Cortex of kidney (tissue), 1 donor: ENCODE measurements at places on chromosomes 13 and 19.

GRCh38 chr19:9847087-9847671 lies 12.1 kb downstream of the PIN1 start:
- DNase-seq, result no peak

- DNase-seq, result no peak
These were observed 10.8 kb downstream of the CLN5 start for GRCh38 chr13:77002590-77003190.

GRCh38 chr13:40152922-40153321 lies 497.5 kb downstream of the COG6 start:
- DNase-seq, result no peak

DNA sequence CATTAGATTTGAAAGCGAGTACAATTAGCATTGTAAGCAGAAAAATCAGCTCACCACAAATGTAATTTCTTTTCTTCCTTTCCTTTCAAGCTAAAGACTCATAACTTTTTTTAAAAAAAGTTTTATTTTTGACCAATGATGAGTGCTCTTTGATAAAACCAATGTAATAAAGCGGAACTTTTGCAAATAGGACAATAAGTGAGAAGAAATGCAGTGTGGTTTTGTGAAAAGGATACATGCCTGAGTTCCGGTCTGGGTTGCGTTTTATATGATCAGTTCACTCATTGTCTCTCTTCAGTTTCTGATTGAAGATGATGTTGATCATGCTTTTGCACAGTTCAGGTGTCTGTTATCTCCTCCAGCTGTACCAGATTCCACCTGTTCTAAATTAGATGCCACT lies 274.4 kb downstream of the KLF12 start:
- DNase-seq, result no peak

DNA sequence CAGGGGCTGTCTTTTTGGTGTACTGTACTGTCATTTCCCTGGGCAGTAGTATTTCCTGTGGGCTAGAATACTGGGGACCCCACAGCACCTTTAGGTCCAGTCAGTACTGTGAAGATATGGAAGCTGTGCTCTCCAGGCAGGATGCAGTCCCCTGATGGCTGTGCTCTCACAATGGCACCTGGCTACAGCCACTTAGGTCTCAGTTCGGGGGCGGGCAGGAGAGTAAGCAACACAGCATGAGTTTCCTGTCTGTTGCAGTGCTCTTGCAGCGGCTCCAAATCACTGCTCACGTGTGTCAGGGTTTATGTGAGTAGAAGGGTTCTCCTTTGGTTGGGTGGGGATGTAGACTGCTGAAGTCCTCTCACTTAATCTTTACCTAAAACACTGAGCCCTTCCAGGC lies 810.4 kb downstream of the DACH1 start:
- DNase-seq, result no peak

- DNase-seq, result no peak
These were observed 38.6 kb upstream of the GAS6 start for GRCh38 chr13:113902481-113902880.

- DNase-seq, result no peak
These were observed 23.8 kb upstream of the VSTM2B start for GRCh38 chr19:29501816-29502580.

DNA sequence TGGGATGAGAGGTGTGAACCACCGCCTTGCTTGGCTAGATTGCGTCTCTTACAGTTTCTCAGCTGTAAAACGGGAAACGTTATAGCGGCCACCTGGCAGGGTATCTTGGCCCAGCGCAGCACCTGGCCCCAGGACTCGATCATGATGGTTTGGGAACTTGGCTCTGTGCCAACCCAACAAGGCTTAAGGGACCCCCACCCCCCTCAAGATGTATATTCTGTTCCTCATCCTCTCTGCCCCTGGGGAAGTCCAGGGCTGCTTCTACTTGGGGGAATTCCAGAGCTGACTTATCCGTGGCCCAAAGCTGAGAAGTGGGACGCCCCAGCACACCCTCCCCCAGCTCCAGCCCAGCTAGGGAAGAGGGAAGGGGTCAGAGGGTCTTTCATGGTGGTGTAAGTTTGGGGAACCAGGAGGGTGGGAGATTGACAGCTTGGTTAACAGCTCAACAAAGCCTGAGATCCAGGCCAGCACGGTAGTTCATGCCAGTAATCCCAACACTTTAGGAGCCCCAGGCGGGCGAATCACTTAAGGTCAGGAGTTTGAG lies 695 bp downstream of the ICAM1 start:
- no peak for DNase-seq

DNA sequence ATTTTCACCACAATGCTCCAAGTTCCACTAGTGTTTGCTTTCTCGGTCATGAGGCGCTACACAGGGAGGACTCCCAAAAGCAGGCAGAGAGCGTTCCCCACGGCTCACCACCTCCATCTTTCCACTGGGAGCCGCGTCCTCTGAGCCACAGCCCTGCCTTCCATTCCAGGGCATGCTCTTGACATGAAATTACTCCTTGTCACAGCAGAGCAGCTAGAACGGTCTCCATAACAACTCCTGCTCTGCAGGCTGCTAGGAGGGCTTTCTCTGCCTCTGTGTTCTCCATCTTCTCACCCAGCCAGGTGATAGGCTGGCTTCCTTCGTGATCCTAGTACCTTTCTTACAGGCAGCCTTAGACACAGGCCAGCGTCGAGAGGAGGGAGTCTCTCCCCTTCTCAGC lies 171.8 kb upstream of the UBL3 start:
- DNase-seq, result no peak

- no peak for DNase-seq
These were observed 2.9 kb downstream of the FFAR1 start for GRCh38 chr19:35350591-35350990.

DNA sequence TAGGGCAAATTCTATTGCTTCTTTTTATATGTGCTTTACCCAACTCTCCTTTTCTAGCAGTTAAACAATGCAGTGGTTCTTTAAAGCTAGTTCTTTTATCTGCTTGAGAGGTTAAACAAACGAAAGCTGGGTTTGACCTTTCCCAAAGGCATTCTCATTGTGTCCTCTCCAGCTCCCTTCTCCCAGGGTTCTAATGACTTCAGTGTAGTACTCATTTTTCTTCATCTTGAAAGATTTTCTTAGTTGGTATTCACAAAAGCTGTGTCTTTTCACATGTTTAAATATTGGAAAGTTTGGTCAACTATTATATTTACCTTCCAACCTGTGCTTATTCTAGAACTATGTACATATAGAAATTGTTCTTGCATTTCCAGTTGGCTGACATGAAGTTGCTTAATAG lies 1.5 kb downstream of the WASF3 start:
- no peak for DNase-seq

DNA sequence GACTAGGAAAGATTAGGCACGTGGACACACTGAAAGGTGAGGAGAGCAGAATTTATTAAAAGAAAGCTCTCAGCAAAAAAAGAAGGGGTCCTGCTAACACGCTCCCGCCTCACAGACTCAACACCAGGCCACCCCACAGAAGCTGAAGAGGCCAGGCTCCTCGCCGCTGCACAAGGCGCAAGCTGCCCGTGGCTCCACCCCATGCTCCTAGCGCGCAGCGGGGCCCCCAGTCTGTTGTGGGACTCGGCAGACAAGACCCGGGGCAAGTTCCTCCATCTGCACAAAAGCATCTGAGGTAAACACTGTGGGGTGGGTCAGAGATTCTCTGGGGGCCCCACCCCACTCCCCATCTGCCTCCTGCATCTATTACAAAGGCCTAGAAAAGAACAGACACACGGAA lies 1462.4 kb downstream of the EFNB2 start:
- DNase-seq, result no peak

DNA sequence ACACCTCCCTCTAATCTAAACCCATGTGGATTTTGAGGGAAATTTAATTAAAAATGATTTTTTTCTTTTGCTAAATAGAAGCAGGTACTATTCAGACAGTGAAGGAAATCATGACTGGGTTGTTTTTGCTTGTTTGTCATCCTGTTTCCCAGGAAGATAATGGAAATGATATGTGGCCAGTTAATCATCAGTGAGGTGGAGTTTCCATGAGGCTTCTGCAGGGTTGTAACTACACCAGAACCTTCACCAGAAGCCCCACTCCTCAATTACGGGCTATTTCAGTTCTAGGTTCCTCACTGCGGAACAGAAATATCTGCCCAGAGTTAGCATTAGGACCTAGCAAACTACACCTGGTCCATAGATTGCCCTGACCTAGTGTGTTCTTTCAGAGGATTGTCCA lies 394.0 kb downstream of the DLEU7 start:
- DNase-seq, result no peak

- no peak for DNase-seq
These were observed 8.2 kb upstream of the ZNF527 start for GRCh38 chr19:37362733-37363132.

DNA sequence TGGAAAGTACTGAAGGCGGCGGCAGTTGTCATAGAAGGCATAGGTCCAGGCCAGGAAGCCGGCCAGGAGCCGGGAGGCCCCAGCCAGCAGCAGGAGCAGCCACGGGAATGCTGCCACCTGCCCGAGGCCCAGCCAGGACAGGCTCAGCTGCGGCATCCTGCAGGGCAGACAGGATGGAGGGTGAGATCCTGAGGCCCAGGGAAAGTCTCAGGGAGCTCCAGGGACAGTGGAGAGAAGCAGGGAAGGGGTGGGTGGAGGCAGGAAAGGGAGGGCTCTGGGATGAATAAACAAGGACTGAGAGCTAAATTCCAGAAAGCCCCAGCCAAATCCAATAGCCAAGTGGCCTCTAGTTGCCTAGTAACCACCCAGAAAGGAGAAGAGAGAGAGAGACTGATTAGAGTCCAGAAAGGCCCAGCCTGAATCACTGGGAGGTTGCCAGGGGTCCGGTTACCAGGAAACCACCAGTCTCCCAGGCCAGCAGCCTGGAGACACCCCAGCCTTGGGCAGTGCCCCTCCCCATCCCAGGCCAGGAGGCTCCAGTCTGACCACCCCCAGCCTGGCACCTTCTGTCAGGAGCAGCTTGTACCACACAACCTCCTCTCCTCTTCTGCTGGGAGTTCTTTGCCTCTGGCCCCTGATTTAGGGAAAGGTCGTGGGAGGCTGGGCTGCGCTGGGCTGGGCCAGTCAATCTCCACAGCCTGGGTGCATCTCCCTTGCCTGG lies 7.5 kb upstream of the OR10H5 start:
- DNase-seq, result no peak

DNA sequence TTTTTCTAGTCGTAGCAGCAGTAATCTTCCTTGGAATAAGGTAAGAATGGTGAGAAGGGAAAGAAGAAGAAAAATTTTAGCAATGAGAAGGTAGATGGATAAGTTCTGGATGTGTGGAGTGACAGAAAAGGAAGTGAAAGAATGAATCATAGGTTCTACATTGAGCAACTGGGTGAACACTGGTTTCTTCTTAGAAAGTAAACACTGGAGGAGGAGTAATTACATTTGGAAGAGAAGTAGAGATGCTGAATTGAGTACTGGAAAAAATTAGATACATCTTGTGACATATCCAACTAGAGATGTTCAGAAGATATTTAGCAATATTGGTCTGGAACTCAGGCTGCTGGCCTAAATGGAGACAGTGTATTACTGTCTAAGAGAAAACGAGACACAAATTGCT lies 148.5 kb downstream of the GPC5 start:
- no peak for DNase-seq

- DNase-seq, result no peak
These were observed 13.0 kb upstream of the SPC24 start for GRCh38 chr19:11168568-11168967.

- DNase-seq, result no peak
These were observed 45.5 kb upstream of the FREM2 start for GRCh38 chr13:38641164-38641948.

- DNase-seq, result no peak
These were observed 9.9 kb upstream of the MKNK2 start for GRCh38 chr19:2060884-2061494.

- no peak for DNase-seq
These were observed at the start of gene CACNA1A for GRCh38 chr19:13506471-13506820. CACNA1A (minus strand) TSS chr19:13506479; CDS start chr19:13506224, 255 bp downstream.

DNA sequence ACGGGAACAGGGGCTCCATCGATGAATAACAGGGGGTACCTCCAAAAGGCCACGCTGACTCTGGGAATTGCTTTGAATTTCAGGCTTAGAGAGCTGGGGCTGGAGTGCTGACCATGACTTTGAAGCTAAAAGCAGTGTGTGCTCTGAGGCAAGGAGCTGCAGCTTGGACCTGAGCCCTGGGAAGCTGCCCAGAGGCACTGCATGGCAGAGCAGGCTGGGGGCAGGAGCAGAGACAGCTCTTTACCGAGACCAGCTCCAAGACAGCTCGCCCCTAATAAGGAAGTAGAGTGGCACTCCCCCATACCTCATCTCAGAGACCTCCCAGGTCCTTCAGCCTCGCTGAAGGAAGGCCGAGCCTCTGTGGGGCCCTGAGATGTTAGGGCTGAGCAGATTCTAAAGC lies 200.2 kb downstream of the COL4A1 start:
- DNase-seq, result no peak

DNA sequence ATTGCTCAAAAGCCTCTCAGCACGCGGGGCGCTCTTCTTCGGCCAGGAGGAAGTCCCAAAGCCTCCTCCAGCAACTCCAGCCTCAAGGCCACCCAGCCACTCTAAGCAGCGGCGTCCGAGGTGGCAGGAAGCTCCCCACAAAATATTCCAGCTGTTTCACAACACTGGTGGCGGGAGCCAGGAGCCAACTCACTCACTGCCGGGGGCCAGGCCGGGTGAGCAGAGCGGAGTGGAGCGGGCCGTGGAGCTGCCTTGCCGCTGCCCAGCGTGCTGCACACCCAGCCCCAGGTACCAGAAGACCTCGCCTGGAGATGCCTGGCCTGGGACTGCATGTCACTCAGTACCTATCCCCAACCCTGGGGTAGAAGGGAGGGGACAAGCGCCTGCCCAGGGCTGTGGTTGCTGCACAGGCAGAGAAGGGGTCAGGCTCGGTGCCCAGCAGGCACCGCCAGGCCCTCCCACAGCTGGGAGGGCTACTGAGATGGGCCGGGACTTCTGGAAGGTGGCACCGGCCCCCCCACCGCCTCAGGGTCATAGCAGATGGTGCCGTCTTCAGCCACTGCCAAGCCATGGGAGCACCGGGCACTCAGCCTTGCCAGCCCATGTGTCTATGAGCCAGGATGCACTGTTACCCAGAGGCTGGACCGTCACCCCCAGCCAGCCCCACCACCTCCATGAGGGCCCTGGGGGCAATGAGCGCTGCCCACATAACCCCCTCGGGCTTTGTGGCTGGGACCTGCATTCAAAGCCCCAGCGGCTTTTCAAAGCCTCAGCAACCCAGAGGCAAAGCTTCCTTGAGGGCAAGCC lies 59.2 kb downstream of the MLLT1 start:
- DNase-seq, result no peak

- no peak for DNase-seq
These were observed 7.9 kb upstream of the SLC7A9 start for GRCh38 chr19:32877323-32877912.

DNA sequence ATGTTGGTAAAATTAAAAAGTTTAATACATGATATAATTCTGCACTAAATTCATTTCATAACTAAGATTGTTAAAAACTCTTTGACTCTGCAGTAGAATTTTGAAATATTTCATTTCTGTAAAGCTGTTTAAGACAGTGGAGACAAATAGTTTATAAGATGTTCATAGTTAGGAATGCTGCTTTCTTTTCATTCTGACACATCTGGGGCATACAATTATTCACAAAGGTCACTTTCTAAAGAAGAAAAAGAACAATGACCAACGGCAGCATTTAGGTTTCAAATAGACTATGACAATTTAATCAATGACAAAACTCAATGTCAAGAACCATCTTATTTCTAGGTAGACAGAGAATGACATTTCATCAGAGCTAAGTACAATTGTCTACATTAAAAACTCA lies 1422.1 kb downstream of the PCDH9 start:
- no peak for DNase-seq

- DNase-seq, result no peak
These were observed 1479.2 kb downstream of the SLITRK5 start for GRCh38 chr13:89150362-89150761.
